Amniotic stem cell (primary cell): ENCODE measurements at places on chromosomes 11 and 22.

GRCh38 chr11:114259551-114259983 lies 36.6 kb upstream of the NNMT start:
- DNase-seq, result no peak

DNA sequence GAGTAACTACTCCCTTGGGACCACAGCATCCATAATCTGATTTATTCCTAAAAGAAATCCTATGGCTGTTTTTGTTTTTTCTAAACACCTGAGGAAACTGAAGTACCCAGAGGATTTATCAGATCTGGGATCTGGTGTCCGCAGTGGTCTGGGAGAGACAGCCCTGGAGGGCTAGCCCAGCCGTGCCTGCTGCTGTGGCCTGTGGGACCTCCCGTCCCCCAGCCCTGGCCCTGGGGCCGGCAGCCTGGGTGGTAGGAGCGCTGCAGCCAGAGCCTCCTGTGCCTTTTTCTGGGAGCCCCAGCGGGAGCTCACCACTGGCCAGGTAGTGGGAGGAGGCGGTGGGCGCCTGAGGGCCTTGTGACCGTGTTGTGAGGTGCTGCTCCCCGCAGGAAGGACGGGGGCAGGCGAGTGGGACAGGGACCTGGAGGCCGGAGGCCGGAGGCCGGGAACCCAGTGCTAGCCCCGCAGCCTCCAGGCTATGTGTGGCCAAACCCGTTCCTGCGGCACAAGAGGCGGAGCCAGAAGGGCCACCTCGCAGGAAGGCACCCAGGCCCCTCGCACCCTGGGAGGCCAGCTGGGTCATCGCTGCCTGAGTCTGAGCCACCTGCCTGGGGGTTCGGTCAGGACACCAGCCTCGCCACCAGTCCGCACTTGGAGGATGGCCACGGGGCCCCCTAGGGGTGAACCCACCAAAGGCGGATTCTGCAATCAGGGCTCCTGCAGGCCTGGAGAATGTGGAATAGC lies 18.2 kb upstream of the C11orf96 start:
- DNase-seq, result no peak

DNA sequence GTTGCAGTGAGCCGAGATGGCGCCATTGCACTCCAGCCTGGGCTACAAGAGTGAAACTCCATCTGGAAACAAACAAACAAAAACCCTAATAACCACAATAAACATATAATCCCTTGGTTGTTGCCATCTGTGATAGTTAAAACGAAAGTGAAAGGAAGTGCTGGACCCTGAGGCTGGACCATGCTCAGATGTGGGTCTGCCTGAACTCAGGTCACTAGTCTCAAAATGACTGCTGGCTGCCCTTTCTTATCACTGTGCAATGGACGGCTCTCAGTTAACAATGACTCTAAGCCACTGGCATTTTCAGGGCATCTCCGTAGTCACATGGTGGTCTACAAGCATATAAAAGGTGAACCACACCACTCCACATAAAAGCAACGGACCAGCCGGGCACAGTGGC lies 48.2 kb upstream of the FTH1 start:
- no peak for DNase-seq

GRCh38 chr11:116366980-116367645 lies 405.7 kb downstream of the BUD13 start:
- DNase-seq, result no peak

DNA sequence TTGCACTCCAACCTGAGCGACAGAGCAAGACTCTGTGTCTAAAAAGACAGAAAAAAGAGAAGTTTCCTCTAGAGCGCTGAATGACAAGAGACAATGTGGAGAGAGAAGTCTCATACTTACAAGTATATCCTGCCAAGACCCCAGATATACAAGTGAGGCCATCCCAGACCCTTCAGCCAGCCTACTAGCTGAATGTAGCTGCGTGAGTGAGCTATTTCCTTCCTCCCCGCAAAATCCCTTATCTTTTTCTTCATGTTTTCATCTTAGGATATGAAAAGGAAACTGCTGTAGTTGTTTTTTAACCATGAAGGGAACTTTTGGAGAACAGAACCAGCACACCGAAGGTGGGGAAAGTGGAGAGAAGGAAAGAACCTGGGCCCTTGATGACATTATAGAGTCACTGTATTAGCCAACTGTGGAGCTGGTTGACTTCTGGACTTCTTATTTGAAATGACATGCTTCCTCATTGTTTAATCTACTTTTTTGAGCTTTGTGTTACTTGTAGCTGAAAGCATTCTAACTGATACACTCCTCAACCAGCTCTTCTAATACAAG lies 4.4 kb upstream of the DDX17 start:
- no peak for DNase-seq

DNA sequence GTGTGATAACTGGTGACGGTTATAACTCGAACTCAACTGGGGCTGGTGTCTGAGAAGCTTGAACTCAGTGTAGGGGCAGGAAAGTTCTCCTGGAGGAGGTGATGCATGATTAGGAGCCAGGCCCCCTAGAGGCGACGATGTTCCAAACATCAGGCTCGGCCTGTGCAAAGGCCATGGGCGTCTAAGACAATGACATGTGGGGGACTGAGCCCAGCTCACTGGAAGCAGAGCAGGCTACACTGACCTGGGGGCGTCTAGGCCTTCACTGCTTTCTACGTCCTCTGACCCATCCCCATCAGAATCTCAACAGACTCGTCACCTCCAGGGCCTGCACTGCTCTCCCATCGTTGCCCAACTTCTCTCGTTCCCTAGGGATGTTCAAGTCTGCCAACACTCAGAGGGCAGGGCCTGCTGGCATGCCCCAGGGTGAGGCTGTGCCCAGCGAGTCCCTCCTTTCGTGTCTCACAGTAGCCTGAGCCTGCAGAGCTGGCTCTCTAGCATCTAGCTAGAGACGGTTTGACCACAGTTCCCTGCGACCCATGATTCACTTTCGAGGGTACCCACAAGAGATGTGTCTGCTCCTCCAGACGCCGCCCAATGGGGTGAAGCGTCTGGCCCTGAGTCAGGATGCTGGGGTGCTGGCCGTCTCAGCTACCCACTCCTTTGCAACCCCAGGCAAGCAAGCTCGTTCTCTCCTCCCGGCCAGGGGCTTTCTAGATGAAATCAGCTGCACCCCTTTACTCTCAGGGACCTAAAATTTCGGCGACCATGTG lies 1.1 kb upstream of the ATG16L2 start:
- no peak for DNase-seq

- no peak for DNase-seq
Measured at GRCh38 chr22:36405671-36406538, 18.1 kb upstream of the MYH9 start.

DNA sequence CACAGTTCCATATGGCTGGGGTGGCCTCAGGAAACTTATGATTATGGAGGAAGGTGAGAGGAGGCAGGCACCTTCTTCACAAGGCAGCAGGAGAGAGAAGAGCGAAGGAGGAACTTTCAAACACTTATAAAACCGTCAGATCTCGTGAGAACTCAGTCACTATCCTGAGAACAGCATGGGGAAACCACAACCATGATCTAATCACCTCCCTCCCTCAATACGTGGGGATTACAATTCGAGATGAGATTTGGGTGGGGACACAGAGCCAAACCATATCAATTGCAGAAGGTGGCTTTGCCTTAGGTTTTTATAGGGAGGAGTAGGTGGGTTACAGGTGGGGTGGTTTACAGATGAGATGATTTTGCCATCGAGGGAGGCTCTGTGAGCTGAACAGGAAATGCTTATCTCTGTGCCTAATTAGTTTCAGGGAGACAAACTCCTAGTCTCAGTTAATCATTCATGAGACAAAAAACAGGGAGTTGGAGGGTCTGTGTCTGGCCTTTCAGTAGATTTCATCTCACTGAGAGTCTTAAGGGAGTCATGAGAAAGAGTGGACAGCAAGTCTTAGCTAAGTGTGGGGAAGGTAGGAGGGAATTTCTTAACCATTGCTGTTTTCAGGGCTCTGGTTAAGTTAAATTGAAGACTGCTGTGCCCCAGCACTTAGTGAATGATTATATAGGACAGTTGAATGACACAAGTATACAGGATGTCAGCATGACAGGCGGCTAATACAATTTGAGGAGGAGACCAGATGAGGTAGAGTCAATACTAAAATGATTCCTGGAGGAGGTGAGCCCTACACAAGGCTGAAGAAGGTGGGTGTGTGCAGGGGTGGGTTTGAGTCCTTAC lies 47.7 kb downstream of the CWC15 start:
- DNase-seq, result no peak

DNA sequence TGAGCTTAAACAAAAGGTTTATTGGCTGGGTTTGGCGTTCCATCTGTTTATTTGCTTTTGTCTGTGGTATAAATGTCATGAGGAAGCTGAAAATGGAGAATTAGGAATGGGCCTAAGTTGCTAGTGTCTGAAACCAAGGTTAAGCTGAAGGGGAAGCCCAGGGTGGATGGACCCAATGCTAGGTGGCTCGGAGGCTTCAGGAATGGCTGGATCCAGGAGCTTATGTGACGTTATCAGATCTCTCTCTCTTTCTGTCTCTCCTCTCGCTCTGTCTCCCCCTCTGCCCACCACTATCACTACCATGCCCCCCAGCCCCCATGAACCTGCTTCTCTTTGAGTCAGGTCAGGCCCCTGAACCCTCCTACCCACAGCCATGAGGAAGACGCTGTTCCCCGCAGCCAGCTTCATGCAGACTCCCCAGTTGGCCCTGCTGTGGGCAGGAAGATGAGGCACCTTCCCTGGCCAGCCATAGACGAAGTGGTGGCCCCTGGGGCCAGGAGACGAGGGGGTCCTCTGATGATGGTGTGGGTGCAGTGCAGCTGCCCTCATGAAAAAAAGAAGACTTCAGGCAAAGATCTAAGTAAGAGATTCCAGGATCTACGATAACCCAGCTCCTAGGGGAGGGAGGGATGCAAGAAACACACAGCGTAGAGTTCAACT lies 101.5 kb downstream of the BRD1 start:
- DNase-seq, result no peak

DNA sequence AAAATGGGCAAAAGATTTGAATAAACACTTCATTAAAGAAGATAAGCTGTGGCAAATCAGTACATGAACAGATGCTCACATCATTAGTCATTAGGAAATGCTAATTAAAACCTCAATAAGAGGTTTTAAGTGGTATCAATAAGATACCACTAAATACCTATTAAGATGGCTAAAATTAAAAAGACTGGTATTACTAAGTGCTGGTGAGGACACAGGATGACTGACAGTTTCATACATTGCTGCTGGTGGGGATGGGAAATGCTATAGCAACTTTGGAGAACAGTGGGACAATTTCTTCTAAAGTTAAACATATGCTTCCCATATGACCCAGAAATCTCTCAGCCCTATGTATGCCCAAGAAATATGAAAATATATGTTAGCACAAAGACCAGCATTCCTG lies 69.2 kb downstream of the COMMD9 start:
- DNase-seq, result no peak

DNA sequence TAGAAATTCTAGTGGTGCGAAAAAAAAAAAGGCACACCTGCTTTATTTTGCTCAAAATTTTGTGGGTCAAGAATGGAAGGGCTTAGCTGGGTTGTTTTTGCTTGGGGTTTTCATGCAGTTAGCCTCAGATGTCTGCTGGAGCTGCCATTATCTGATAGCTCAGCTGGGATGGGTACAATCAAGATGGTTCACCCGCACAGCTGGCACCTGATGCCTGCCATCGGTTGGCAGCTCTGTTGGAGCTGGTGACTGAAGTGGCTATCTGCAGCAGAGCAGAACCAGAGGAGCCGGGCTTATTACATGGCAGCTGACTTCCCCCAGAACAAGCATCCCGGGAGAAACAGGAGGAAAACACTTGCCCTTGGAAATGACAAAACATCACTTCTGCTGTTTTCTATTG lies 12.1 kb upstream of the ELFN2 start:
- no peak for DNase-seq

- DNase-seq, result no peak
Measured at GRCh38 chr11:65610404-65610803, 3.6 kb downstream of the MAP3K11 start.

- no peak for DNase-seq
Measured at GRCh38 chr11:121795174-121795573, 320.8 kb downstream of the BLID start.

DNA sequence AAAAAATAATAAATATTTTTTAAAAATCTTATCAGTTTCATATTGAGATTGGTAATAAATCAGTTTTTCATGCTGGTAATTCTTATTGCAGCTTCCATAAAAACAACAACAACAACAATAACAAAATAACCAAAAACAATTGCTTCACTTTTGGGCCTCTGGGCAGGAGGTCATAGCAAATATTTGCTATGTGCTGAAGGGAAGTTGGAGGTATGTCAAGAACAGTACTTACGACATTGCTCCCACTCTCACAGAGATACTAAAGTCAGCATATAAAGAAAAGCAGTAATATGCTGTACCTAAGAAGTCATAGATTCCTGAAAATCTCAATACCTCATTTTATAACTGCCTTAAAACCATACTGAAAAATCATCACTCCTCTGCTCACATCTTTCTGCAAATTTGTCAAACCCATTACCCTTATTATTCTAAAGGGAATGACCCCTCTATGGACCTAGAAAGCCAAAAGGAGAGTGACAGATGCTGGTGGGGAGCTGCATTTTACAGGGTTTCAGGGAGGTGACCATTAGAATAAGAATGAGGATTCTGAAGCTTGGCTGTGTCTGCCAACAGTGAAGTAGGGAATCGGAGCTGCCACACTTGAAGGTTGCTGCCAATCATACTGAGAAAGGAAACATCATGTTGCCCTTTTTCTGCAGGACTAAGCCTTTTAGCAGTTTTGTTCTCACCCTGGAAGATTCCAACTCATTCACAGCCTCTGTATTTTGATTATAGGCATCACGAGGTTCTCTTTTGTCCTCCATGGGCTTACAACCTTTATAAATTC lies 742.9 kb downstream of the LRRC4C start:
- no peak for DNase-seq

DNA sequence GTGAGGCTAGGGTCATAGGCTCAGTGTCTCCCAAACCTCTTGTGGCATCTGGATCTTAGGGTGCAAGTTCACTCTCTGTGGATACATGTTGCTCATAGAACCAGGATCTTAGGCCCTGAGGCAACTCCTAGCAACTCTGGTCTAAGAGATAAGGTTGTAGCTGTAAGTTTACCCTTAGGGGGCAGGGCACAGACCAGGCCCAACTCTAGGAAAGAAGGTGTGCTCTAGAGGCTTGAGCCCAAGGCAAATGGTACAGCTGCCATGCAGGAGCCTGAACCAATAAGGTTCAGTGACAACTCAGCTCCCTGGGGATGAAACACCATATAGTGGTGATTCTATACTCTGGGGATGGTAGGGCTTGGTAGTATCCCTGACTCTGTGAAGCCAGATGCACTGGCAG lies 17.8 kb downstream of the CALCB start:
- no peak for DNase-seq

DNA sequence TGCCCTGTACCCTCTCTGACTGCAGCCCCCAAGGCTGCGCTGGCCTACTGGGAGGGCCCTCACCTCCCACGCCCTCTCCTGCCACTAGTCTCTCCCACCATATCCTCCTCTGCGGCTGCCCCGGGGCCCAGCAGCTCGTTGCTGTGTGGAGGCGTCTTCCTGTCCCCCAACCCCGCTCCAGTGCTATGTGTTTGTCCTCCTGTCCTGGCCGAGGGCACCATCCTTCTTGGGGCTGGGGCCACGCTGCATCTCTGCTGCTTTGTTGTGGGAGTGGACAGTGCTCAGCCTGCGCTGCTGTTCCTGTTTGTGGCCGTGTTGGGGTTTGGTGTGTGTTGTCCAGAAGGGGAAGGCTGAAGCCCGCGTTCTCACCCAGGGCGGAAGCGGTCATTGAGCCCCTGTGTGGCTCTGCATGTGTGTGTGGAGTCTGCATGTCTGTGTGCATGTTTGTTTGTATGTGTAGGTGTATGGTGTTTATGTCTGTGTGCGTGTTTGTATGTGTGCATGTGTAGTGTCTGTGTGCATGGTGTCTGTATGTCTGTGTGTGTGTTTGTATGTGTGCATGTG lies 15.7 kb downstream of the TPCN2 start:
- no peak for DNase-seq

GRCh38 chr11:116788534-116788933 lies 711 bp upstream of the ZPR1 start:
- DNase-seq, result no peak

GRCh38 chr11:86596861-86597586 lies 75.4 kb downstream of the ME3 start:
- no peak for DNase-seq
